ENCODE measurements at places on chromosomes 13 and 19.

GRCh38 chr19:21321996-21322395 is 7.2 kb downstream of the ZNF708 start:
- DNase-seq, result no peak

GRCh38 chr13:71979616-71980015 is 112.6 kb upstream of the DACH1 start:
- DNase-seq, result no peak

GRCh38 chr19:3668331-3669081 is 31.8 kb downstream of the PIP5K1C start:
- DNase-seq, result no peak

- no peak for DNase-seq
These were observed 13.6 kb downstream of the HIPK4 start for GRCh38 chr19:40376286-40376862.

DNA sequence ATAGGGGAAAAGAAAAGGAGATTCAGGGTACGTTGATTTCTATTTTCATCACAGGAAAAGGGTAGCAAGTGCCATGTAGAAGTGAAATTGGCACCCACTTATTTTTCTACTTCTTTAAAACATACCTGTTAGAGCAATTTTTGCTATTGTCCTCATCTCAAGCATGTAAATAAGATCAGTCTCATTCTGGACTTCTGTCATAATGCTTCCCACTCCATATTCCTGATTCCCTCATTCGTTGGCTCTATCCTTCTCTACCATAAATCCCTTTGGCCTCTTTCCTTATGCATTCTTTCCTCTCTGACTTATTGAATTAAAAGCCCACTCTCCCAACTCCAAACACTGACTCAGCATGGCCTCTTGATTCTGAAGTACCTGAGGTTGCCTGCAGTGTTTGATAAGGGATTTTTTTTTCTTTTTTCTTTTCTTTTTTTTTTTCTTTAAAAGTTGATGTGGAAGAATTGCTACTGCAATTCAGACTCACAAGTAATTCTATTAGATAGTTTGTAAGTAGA is 465.7 kb downstream of the SLITRK6 start:
- no peak for DNase-seq

DNA sequence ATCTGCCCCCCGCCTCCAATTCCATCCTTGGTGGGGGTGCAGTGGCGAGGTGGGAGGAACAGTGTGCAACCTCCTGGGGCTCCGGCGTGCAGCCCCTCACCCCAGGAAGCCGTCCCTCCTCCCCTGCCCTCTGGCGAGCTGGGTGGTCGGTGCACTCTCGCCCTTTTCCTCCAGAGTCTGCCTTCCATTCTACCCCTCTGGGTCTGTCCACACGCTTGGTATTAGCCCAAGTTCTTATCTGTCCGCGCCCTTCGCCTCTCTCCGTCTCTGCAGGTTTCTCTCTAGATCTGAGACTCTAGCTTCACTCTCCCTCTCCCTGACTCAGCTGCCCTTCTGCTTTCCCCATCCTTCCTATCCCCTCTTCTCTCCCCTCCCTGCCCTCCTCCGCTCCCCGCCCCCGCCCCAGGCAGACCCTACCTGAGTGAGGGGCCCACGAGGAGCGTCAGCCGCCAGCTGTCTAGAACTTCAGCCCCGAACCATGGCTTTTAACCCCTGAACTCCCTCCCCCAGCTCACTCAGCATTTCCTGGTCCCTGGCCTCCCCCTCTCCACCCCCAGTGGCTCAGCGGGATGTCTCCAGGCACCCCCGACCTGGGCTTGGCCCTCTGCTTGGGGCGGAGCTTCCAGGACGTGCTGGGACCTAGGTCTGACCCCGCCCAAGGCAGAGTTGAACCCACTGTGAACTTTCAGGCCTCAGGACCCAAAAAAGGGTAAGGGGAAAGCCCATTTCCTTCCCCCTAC is 499 bp upstream of the KLK13 start:
- DNase-seq, result no peak

DNA sequence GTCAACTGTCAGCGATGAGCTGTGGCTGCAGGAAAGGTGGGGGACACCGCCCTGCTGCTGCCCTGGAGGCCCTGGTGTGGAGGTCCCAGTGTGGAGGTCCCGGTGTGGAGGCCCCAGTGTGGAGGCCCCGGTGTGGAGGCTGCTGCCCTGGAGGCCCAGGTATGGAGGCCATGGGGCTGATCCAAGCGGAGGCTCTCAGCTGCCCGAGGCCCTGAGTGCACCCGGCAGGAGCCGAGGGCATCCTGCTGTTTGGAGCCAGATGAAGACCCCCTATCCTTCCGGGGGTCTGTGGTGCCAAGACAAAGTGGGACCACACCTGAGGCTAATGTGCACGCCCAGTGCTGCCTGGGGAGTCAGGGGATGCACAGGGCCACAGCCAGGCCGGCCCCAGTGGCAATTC is 210.4 kb upstream of the SOX1 start:
- DNase-seq, result no peak

DNA sequence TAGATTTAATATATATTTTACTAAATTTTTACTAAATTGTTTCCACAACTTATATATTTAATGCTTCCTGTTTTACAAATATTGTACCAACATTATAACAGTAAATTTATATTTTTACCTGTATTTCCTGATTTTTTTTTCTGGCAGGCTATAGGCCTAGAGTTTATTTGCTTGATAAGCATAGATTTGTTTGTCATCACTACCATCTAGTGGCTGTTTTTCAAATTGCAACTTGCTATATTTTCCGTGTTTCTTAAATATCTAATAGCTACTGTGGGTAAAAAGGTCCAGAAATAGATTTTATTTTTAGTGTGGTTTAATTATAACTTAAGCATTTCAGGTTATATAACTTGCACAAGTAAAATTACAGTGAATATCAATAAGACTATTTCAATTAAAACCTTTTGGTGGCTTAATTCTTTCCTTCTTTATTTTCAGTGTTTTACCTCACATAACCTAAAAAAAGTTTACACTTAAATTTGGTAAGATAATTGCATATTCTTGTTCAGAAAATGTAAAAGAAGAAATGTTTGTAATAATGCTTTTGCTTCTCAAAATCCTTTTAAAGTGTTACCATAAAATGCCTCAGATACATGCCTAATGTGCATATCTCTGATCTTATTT is 60.6 kb downstream of the NDFIP2 start:
- peak; percentile 63 for DNase-seq

DNA sequence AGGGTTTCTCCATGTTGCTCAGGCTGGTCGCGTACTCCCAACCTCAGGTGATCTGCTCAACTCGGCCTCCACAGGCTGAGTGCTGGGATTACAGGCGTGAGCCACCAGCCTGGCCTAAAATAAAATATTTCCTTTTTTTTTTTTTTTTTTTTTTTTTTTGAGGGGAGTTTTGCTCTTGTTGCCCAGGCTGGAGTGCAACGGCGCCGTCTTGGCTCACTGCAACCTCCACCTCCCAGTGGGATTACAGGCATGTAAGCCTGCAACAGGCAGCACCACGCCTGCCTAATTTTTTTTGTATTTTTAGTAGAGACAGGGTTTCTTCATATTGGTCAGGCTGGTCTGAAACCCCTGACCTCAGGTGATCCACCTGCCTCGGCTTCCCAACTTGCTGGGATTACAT is 4.9 kb downstream of the ZNF506 start:
- no peak for DNase-seq

- DNase-seq, result no peak
These were observed 260.9 kb downstream of the MTUS2 start for GRCh38 chr13:29081036-29081435.

DNA sequence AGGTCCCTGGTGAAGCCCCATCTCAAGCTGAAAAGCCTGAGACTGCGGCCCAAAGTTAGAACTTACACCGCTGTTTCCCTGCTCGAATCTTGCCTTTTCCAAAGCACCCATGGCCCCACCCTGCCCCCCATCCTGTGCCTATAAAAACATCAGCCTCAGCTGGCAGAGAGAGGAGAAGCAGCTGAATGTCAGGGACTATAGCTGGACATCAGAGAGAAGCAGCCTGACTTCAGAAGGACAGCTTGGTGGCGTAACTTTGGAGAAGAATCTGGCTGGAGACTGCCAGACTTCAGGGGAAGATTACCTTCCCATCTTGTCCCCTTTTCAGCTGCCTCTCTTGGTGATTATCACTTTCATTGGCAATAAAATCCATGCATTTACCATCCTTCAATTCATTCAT is 9.3 kb upstream of the RCBTB2 start:
- no peak for DNase-seq

DNA sequence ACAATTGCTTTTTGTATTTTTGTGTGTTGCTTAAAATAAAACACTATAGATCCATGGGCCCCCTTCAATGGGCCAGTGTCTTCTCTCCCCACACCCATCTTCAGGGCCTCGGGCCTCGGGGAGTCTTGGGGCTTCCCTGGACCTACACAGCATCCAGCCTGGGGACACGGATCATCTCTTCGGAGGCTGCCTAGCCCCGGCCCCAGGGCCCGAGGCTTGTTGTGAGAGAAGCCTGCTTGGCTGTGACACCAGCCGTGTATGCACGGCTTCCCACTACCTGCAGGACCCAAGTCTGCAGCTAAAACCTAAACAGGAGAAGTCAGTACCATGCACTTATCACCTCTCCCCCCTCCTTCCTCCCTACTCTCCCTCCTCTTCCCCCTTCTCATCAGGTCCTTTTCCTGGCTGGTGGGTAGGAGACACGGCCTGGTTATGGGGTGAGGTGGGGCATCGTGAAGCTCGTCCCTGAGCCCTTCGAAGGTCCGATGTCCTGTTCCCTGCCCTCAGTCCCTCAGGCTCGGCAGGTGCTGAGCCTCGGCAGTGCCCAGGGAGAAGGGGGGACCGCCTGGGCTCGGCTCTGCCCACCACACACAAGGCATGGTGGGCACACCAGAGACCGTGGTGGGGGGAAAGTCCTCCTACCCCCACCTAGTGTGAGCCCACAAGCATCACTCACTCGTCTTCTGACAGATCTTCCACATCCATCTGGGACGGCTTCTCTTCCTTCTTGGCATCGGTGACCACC is 9.5 kb downstream of the C13orf46 start:
- DNase-seq, result no peak

GRCh38 chr13:40355126-40355724 is 311.2 kb downstream of the FOXO1 start:
- no peak for DNase-seq

- DNase-seq, result no peak
These were observed 59.6 kb downstream of the CDADC1 start for GRCh38 chr13:49307365-49307764.

GRCh38 chr13:23445794-23446193 is 12.3 kb upstream of the SACS start:
- no peak for DNase-seq

- no peak for DNase-seq
These were observed 22.3 kb upstream of the LILRA2 start for GRCh38 chr19:54551293-54551692.

DNA sequence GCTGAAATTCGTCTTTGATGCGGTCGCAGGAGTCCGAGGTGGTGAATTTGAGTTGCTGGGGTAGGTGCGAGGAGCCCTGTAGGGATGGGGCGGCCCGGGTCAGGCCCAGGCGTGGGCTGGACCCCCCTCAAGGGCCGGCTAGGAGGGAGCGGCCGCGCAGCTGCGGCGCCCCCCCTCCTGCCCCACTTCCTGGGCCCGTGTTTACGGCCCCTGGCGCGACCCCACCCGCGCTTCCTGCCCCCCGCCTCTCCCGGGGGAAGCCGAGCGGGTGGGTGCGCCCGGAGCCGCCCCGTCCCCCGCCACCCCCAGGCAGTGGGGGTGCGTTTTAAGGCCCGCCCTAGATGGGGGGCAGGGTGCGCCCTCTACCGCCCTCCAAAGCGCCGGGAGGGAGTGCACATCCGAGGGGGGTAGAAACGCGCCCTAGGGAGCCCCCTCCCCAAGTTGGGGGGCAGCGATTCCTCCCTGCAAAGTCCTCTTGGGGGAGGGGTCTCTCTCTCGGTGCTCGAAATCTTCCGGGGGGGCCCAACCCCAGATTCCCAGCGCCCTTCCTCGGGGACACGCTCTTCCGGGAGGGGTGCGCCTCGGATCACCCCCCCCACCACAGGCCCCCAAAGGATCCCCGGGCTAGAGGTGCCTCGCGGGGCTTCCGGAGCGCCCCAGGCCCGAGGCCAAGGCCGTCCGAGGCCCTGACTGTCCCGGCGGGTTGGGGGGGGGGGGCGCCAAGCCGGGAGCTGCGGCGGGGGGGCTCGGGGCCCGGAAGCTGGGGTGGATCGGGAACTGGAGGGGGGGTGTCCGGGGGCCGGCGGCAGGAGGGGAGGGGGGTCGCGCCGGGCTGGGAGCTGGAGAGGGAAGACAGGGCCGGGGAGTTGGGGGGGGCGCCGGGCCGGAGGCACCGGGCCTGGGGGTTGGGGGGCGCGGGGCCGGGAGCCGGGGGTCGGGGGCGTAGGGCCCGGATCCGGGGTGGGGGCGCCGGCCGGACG is 823 bp downstream of the TLE5 start:
- DNase-seq, result no peak

All from NCI-H1930 (cell line).